IMR-90 (cell line): ENCODE measurements at places on chromosomes 4 and X. TPM values are rescaled to one million over a fixed set of nuclear protein-coding genes. Genes with fewer than 3 reads are reported as not detected.

RADX gene
- total RNA-seq, result 1.6 and 2.2 TPM in 2 replicates

GPR50 gene
- total RNA-seq, result not detected in 2 replicates

FAM156B gene
- total RNA-seq, result 15.6 and 17.9 TPM in 2 replicates

DCLK2 gene
- 10.8 and 11.3 TPM in 2 replicates for total RNA-seq

KCNE5 gene
- 0.18 and 0.28 TPM in 2 replicates for total RNA-seq

EGFL6 gene
- not detected in 2 replicates for total RNA-seq

KIT gene
- 5.9 and 6.9 TPM in 2 replicates for total RNA-seq

ZMAT1 gene
- not detected in 2 replicates for total RNA-seq
